NCI-H1930 (cell line): ENCODE measurements at places on chromosomes 12 and 14.

- no peak for DNase-seq
Measured at GRCh38 chr12:131425112-131426075, 285.5 kb upstream of the SFSWAP start.

GRCh38 chr12:13186302-13186701 lies 10.2 kb upstream of the EMP1 start:
- no peak for DNase-seq

DNA sequence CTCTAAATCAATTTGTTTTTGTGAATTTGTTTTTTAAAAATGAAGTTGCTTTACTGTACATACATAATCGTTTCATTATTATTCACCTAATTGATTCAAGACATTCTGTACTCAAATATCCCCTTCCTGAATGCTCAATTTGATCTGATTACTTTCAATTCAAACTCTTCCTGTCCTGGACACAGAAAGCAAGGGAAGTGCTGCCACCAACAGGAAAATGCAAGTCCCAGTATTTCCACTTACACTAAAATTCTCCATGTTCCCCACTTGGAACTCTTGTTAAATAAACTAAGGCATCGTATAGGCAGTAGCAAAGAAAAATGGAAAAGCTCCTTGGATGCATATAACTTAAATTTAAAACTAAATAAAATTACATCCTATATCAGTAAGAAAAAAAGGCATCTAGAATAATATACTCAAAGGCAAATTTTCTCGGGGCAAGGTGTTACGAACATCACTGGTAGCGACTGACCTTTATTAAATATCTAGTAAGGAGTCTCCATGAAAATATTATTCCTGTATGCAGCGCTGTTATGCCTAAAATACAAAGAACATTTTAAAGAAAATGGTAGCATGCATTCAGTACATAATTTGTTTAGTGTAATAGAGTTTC lies 72.0 kb upstream of the DBX2 start:
- peak; percentile 82 for DNase-seq

DNA sequence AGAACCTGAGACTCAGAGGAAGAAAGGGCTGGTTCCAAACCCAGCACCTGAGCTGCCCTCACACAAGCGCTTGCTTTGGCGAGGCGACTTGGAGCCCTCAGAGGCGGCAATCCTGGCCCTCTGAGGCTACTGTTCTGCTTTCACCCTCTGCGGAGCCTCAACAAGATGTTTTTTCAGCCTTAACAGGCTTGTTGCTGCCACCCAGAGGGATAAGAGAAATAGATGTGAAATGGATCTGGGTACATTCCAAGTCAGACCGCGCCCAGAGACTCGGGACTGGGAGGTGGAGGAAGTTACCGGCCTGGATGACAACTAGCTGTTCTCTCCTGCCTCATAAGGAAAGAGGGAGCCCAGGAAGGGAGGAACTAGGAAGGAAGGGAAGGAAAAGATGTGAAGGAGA lies 89.6 kb downstream of the TTC7B start:
- no peak for DNase-seq

GRCh38 chr12:102543494-102544485 lies 63.4 kb upstream of the IGF1 start:
- no peak for DNase-seq

DNA sequence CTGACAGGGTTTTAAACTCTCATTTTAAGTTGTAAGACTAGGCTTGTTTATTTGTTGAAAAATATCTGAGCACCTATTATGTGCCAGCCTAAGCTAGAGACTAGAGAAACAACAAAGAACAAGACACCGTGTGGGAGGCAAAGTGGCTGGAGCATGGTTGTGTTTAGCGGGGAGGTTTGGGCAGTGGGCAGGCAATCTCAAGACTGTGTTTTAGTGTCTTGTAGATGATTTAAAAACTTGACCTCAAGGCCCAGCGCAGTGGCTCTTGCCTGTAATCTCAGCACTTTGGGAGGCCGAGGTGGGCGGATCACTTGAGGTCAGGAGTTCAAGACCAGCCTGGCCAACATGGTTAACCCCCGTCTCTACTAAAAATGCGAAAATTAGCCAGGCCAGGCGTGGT lies 7.8 kb downstream of the RPL36AL start:
- no peak for DNase-seq

DNA sequence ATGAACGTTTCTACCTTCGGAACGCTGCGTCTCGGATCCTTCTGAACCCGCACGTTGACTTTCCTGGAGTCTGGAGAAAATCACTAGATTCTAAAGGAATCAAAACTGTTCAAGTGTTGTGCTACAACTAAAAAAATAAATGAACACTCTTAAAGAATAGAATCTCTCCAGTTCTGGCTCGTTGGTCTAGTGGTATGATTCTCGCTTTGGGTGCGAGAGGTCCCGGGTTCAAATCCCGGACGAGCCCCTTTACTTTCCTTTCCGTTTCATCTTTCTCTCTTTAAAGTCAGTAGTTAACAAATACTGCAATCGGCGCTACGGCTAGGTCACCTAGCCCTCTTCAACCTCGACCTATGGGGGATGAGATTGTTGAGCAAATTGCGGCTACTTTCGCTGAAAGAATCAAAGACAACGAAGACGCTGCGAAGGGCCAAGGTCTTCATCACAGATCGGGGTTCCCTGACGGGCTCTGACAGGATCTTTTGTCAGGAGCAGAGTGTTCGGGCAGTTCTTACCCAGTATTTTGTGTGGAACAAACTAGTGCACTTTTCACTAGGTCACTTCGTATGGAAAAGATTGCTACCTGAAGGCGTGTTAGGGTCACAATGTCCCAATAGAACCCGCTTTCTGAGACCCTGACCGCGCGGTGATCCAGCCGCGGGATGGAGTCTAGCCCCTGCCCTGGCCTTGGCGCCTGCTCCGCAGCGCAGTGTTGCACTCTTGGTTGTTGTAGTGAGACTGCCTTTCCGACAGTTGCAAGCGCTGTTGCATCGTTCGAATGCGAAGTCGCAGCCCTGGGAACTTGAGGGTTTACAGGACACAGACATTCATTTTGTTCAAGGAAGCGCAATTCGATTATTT lies 8.4 kb downstream of the OR6S1 start:
- DNase-seq, result peak; percentile 38

GRCh38 chr14:68040633-68041369 lies 221.2 kb downstream of the RAD51B start:
- no peak for DNase-seq

- no peak for DNase-seq
Measured at GRCh38 chr14:38880643-38881524, 222.2 kb downstream of the SEC23A start.

DNA sequence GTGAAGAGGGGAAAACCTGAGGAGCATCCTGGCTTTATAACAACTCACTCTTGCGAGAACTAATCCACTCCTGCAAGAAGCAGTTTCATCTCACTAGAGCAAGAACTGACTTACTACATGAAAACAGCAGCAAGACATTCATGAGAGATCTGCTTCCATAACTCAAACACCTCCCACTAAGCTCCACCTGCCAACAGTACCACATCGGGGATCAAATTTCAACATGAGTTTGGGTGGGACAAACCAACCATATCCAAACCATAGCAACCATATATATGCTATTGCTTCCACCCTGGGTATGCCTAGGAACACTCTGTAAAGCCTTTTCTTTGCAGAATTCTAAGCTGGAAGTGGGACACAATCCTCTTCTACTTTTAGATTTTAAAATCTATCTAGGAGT lies 13.9 kb upstream of the AVPR1A start:
- no peak for DNase-seq

DNA sequence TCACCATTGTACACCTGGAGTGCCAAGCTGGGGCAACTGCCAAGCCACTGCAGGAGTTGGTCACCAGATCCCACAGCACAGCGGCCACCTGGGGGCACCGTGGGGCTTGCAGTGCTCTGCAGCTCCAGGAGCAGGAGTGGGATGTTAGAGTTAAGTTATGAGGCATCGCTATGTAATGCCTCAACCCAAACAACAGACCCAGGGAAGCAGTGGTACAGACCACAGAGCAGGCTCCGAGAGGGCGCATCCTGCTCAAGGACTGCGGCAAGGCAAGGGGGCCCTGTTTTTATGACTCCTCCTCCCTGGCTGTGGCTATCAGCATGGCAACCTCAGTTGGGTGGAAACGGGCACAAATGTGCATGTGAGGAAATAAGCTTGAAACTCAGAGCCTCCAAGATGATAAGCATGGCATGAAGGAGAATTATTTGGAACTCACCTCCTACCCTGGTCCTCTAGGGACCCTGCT lies 63.1 kb downstream of the ARL6IP4 start:
- no peak for DNase-seq
